Left lung (tissue), 14 donors: ENCODE measurements at places on chromosomes 13 and 19. TPM values are rescaled to one million over a fixed set of nuclear protein-coding genes. Genes with fewer than 3 reads are reported as not detected.

The FXYD5 gene
- 33.0 TPM for polyA plus RNA-seq

The KLF2 gene
- 51.5 TPM for polyA plus RNA-seq

- no peak overlapping the region for H3K27ac ChIP-seq
- no peak overlapping the region for H3K4me3 ChIP-seq
These were observed 329.8 kb upstream of the MIR17HG start for GRCh38 chr13:91017669-91018053.

- no peak overlapping the region for H3K27ac ChIP-seq
- H3K4me1 ChIP-seq: no peaks in the 10 kb centered on the region
- no peak for DNase-seq
- no peaks in the 10 kb centered on the region for H3K27me3 ChIP-seq
- H3K36me3 ChIP-seq: no peaks in the 10 kb centered on the region
- H3K4me3 ChIP-seq: no peak overlapping the region
These were observed 1608.2 kb downstream of the SLITRK5 start for GRCh38 chr13:89279374-89279773.

The DPF1 gene
- 3.6 TPM for polyA plus RNA-seq
